ENCODE measurements at places on chromosomes 3 and 15. TPM values are rescaled to one million over a fixed set of nuclear protein-coding genes. Genes with fewer than 3 reads are reported as not detected.

Gene TMIE
- polyA plus RNA-seq = 0.81 TPM

GRCh38 chr3:54932606-54933005 lies 4.7 kb upstream of the LRTM1 start:
- no peak for DNase-seq

Gene CEMIP
- polyA plus RNA-seq = 24.2 TPM

GRCh38 chr3:182682263-182683241 lies 110.8 kb upstream of the ATP11B start:
- DNase-seq = peak; percentile 41

- DNase-seq = no peak
Observed at GRCh38 chr15:35834866-35835265, 288.9 kb upstream of the DPH6 start.

Gene HTR3E
- polyA plus RNA-seq = not detected

DNA sequence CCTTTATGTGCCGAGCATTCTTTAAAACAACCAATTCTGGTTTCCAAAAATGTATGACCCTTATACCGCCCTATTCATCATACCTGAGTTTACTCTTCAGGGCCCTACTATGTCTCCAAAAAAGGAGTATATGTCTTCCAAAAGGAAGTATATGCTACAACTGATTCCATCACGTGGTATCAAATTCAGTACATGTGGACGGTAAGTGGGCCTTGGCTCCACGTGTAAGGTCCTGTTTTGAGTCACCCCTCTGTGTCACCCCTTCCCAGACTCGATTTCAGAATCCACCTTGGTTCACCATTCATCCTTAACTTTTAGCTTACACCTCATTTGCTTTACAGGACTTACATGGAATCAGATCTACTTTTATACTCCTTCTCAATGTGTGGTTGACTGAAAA lies 37.8 kb downstream of the ABHD2 start:
- DNase-seq = no peak

GRCh38 chr3:117230924-117231323 lies 521.3 kb downstream of the TUSC7 start:
- no peak for DNase-seq

GRCh38 chr15:40091861-40092255 lies 16.8 kb downstream of the BMF start:
- DNase-seq = no peak

DNA sequence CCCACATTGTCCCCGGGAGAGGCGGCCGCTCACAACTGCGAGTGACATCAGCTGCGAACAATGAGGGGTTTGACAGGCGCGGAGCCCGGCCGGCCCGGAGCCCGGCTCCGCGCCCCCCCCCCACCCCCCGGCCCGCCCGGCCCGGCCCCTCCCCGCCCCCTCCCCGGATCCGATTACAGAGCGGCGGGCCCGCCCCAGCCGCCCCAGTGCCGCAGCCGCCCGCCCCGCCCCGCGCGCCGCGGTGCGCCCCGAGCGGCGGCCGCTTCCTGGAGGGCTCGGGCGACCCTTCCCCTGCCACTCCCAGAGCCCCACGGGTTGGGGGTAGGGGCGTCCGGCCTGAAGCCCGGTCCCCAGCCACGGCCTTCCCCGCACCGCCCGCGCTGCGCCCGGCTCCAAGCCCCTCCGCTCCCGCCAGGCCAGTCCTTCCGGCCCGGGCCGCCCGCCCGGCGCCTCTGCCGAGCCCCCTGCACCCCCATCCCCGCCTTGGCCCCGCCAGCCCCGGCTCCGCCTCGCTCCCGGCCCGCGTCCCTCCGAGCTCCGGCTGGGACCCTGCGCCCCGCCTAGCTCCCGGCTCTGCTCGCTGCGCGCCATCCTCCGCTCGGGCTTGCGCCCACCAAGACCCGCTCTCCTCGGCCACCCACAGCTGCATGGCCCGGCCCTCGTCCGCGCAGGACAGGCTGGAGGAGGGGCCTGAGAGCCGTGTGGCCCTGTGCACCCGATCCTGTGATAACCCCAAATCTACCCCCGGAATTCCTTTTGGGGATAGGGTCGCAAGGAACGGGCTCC lies at the start of gene PCBP4:
Gene PCBP4 (minus strand): TSS at position 71 of the 786 bp plus-strand sequence. CDS start 6,214 bp downstream, outside the sequence.
- peak; percentile 60 for DNase-seq

DNA sequence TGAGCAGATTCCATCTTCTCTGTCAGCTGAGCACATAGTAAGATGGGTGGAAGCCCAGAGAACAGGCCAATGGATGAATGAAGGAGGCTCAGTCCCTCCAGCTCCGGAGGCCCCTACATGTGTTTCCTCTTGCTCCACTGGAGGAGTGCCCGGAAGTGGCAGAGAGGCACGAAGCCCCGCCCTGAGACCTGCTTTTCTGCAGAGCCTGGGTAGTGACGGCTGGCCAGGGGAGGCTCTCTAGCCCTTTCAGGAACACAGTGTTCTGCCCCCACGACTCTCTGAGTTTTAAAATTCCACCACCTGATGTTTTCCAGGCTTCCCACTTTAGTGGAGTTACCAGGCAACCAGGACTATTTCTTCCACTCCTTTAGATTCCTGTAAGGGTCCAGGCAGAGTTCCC lies 149.4 kb upstream of the SLC6A11 start:
- no peak for DNase-seq

- DNase-seq = no peak
Observed at GRCh38 chr3:89690646-89691045, 583.2 kb downstream of the EPHA3 start.

Gene PLXNA1
- polyA plus RNA-seq = 29.0 TPM

Gene IDH3A
- 47.6 TPM for polyA plus RNA-seq

- DNase-seq = peak; percentile 39
Observed at GRCh38 chr15:29570948-29571791, 251.1 kb downstream of the TJP1 start.

DNA sequence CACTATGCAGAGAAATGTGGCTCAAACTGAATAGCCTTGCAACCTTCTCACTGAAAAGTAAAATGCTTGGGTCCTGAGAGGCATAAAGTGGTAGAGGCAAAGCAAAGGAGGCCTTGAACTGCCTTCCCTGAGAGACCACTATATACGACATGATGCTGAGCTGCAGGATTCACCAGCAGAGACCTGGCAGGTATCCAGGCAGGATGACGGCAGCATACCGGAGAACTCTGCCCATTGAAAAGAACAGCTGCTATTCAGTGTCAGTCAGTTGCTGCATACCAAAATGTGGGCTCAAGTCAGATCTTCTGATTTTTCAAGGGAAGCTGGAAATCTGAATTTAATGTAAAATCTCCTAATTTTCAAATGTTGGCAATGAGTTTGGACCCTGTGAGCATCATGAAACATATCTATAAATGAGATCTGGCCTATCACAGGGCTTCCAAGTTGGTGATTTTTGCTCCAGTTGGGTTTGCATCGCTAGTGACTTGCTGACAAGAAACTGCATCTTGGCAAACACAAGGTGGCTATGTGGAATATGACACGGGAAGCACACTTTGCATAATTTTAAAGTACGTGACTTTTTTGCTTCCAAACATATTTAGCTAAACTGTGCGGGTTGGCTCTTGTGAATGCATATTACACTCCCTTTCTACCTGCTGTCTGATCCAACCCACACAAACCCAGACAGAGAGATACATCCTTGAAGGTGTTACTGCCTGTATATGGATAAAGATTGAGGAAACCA lies 529.0 kb downstream of the AGBL1 start:
- peak; percentile 7 for DNase-seq

- DNase-seq = peak; percentile 38
Observed at GRCh38 chr3:187746059-187746441, 782 bp upstream of the BCL6 start.

Gene SAMD7
- polyA plus RNA-seq = not detected

Gene SPINK8
- polyA plus RNA-seq = not detected

DNA sequence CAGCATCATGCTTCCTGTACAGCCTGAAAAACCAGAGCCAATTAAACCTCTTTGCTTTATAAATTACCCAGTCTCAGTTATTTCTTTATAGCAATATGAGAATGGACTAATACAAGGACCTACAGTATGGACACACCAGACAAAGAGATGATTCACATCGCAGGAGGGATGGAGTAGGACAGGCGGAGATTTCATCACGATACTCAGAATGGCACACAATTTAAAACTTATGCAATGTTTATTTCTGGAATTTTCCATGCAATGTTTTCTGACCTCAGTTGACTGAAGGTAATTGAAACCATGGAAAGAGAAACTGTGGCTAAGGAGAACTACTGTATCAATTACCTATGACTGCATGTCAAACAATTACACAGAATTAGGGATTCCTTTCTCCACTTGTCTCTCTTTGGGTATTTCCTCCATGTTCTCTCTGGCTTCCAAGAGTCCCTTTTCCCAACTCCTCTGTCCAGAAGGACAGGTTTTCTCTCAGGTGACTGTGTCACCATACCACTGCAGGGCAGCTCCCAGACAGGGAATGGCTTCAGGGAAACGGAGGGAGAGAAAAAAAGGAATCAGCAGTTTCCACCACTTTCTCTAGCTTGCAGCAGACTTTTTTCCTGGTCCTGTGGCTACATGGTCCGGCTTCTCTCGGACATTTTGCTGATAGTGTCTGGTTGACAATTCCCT lies 3.0 kb upstream of the ANO10 start:
- DNase-seq = no peak

Gene SHC4
- 0.83 TPM for polyA plus RNA-seq

GRCh38 chr3:12229896-12230295 lies 59.0 kb upstream of the PPARG start:
- peak; percentile 66 for DNase-seq

DNA sequence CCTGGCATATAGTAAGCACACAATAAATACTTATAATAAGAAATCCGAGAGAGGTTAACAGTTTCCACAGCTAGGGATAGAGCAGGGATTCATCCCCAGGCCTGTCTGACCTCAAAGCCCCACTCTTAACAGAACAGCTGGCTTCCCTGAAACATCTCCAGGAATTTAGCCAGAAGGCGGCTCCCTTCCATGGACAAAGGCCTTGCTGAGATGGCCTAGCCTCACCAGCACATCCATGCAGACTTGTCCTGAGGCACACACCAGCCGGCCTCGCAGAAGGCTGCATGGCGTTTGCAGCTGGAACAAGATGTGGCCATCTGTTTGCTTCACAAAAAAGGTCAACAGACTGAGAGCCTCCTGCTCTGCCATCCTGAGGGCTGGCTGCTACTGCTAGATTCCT lies 245.4 kb downstream of the SLCO3A1 start:
- DNase-seq = peak; percentile 58

Gene ACP3
- polyA plus RNA-seq = 5.1 TPM

DNA sequence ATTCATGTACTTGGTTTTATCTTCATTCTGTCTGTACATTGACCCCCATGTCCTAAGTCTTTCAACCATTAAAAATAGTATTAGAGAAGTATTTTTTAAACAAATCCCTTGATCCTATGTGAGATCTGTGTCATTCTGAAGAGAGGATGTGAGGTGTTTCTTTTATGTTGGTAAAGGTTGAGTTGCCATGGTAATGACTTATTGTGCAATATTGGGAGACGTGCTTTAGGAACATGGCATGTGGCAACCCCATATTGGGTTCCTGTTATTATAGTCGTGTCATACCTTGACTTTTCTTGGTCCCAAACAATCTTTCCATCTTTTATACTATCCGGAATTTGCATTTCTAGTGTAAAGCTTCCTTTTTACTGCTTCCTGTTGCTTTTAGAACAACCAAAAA lies 203.1 kb downstream of the KCNAB1 start:
- no peak for DNase-seq

DNA sequence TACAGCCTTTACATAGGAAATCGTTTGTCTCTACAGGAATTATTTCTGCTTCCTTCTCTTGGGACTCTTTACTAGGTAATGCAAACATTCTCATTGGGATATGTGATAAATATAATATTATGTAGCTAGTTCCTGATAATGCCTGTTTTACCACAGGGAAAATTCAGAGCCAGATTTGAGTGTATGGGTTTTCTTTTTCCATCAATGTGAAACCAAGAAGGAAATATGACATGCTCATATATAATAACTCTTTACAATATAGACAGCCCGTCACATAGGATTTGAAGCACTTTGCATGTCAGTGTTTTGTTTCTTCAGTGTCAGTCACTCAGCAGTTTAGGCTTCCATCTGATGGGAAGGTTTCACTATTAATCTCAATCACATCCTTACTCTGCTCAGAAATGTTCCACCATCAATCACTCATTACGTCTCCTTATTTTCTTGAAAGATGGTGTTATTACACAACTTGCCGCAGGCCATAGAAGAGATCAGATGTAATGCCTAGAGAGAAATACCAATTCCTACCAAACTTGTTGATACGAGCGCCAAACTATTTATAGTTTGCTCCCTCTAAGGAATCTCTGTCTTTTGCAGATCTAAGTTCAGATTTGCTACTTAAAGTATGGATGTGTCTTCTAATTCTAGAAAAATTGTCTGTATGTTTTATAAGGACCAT lies 314.8 kb downstream of the DIPK2A start:
- no peak for DNase-seq

- DNase-seq = no peak
Observed at GRCh38 chr3:144774897-144775296, 803.3 kb downstream of the DIPK2A start.

Gene CSTA
- 1.1 TPM for polyA plus RNA-seq

All from right lung (tissue), 10 donors.